ENCODE measurements at places on chromosomes 12 and 14. TPM values are rescaled to one million over a fixed set of nuclear protein-coding genes. Genes with fewer than 3 reads are reported as not detected.
A peak's percentile ranks its signal among the peaks of the same experiment; 100 is the strongest.

GRCh38 chr12:42237052-42237852, 796 bp downstream of the YAF2 start:
- peak; percentile 66 for DNase-seq

GRCh38 chr14:21204167-21205025, 48.5 kb upstream of the OR5AU1 start:
- DNase-seq, result no peak

DNA sequence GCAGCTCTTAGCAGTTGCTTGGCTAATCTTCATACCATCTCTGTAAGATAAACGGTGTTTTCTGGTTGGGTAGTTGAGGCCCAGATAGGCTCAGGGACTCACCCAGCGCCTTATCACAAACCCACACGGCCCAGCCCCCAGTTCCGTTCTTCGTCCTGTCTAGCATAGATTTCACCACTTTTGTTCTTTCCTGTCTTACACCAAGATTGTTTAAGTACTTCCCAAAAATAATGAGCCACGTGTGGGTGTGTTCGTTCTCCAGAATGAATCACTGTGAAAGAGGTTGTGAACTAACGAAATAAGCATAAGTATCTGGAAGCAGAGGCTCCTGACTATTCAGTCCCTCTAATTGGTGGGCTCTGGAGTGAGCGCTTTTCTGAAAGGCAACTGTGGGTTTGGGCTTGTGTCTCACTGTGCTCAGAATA, 21.4 kb downstream of the ACVR1B start:
- peak; percentile 91 for DNase-seq

PIWIL1 gene
- total RNA-seq, result not detected

TTC5 gene
- 49.7 TPM for total RNA-seq

DNA sequence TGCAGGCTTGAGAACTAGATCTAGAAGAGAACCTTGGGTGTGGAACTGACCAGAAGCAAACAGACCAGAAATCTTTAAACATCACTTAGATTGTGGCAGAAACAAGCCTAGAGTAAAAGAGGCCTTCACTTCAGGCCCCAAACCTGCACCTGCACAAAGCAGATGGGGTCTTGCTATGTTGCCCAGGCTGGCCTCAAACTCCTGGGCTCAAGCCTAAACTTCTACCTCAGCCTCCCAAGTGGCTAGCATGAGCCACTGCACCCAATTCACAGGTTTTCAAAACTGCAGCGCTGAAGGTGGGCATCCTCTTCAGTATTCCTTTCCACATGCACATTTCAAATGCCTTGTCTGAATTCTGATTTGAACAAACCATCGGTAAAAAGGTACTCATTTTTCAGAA, 19.9 kb downstream of the MOK start:
- no peak for DNase-seq

DNA sequence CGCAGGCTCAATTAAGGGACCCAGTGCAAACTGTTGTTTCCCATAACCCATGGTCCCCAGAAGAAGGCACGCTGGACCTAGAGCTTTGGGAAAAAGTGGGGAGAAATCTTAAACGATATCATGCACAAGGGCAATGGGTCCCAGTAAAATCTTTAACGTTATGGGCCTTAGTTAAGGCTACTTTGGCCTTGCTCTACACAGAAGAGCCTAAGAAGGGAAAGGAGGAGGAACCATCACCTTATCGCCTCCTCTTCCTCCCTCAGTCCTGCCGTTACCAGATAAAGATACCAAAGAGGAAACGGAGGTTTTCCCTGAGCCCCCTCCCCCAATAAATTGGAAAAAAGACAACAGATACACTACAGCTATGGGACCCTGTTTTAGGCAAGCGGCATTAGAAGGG, 116.9 kb downstream of the PPHLN1 start:
- DNase-seq, result no peak

TPH2 gene
- total RNA-seq, result not detected

DNA sequence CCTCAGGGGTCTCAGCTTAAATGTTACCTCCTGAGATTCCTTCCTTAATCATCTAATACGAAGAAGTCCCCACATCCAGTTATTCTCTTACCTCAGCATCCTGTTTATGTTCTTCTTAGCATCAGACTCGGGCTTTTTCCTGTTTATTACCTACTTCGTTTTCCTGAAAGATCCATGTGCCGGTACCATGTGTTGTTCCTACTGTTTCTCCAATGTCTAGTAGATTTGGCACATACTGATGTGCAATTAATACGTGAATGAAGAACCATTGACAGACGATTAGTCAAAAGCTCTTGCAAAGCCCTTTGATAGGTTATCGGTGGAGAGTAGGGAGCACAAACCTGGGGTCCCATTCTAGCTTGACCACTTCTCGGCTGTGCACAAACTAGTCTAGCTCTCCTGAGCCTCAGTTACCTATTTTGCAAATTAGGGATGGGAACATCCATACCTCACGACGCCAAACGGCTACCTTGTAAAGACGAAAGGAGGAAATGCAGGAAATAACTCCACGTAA, 735 bp upstream of the MAPKAPK5 start:
- no peak for DNase-seq

DNA sequence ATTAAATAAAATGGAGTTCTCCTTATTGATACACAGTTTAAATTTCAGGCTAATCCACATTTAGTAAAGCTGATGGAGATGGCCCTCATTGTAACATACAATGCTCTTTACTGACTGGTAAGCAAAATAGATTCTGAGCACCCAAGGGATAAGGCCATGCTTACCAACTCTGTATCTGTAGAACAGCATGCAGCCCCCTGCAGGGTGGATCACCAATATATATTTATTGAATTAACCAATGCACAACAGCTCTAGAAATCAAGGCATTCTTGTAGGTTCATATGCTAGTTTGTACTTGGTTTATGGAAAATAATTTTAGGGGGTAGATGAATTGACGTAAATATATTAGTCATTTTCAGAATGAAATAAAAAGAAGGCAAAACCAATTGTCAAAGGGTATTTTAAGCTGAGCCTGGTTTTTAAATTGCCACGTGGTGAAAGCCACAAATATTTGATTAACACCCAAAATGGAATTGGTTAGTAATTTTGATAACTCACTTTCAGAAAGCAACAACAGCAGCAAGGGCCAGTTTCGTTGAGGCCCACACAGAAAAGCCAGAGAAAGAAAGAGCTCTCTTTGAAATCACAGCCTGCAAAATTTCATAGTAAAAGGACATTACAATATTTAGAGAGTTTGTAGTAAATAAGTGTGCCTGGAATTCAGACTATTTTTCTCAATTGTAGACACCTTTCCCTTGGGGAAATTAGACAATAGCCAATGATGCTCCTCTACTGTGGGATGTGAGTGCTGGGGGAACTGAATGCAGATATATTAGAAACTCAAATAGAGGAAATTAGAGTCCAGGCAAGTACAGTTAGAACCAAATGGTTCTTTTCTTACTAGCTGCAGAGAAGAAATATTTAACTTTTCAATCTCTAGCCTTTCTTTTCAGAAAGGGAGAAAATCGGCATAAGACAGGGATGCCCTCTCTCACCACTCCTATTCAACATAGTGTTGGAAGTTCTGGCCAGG, 216.2 kb upstream of the ABCD2 start:
- DNase-seq, result no peak

DNA sequence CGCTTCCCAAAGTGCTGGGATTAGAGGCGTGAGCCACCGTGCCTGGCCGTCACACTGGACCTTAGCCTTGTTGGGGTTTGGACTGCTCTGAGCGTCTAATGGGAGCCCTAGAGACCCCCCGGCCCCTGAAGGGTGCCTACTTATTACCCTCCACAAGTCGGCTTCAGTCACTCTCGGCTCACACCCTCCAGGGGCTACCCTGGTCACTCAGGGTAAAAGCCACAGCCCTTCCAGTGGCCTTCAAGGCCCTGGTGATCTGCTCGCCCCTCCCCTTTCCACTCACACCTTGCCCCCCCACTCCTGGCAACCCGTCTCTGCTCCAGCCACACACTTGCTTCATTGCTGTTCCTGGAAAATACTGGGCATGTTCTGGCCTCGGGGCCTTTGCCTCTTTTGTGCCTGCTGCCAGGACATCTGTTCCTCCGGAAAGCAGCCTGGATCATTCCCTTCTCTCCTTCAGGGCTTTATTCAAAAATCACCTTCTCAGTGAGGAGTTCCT, 3.6 kb upstream of the MORN3 start:
- no peak for DNase-seq
